AG08395 (cell line): ENCODE measurements at places on chromosomes 3 and 15.

GRCh38 chr3:172607305-172608121 lies 84.3 kb upstream of the TNFSF10 start:
- DNase-seq, result peak; percentile 45

GRCh38 chr15:65870889-65871533 lies 1.7 kb downstream of the RAB11A start:
- DNase-seq, result peak; percentile 22

DNA sequence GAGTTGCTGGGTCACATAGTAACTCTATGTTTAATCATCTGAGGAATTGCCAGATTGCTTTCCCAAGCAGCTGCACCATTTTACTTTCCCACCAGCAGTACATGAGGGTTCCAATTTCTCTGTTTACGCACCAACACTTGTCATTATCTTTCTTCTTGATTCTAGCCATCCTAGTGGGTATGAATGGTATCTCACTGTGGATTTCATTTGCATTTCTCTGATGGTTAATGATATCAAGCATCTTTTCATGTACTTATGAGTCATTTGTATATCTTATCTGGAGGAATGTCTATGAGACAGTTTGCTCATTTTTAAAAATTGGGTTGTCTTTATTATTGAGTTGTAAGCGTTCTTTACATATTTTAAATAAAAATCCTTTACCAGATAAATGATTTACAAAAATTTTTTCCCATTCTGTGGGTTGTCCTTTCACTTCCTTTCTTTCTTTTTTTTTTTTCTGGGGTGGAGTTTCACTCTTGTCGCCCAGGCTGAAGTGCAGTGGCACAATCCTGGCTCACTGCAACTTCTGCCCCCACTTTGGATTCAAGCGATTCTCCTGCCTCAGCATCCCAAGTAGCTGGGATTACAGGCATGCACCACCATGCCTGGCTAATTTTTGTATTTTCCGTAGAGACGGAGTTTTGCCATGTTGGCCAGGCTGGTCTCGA lies 8.9 kb upstream of the SGO1 start:
- DNase-seq, result no peak

- no peak for DNase-seq
These were observed 21.0 kb downstream of the AP3B2 start for GRCh38 chr15:82688691-82689090.

- DNase-seq, result no peak
These were observed 10.2 kb upstream of the SKOR1 start for GRCh38 chr15:67815036-67815592.

DNA sequence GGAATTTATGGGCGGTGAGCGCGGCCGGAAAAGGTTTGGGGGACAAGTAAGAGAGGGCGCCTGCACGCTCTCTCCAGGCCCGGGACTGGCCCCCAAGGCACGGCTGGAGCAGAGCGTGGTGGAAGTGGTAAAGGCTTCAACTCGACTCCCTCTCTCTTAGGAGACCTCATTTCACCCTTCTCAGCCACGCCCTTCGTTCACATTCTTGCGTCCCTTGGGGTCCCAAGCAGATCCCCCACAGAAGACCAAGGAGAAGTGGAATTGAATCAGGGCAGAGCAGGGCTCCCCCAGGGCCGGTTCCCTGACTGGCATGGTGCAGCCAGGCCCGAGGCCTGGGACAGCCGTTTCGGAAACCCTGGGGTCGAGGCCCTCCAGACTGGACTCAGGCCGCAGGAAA lies 75.4 kb upstream of the POLG start:
- no peak for DNase-seq

GRCh38 chr3:71964170-71964569 lies 179.2 kb upstream of the PROK2 start:
- DNase-seq, result no peak

DNA sequence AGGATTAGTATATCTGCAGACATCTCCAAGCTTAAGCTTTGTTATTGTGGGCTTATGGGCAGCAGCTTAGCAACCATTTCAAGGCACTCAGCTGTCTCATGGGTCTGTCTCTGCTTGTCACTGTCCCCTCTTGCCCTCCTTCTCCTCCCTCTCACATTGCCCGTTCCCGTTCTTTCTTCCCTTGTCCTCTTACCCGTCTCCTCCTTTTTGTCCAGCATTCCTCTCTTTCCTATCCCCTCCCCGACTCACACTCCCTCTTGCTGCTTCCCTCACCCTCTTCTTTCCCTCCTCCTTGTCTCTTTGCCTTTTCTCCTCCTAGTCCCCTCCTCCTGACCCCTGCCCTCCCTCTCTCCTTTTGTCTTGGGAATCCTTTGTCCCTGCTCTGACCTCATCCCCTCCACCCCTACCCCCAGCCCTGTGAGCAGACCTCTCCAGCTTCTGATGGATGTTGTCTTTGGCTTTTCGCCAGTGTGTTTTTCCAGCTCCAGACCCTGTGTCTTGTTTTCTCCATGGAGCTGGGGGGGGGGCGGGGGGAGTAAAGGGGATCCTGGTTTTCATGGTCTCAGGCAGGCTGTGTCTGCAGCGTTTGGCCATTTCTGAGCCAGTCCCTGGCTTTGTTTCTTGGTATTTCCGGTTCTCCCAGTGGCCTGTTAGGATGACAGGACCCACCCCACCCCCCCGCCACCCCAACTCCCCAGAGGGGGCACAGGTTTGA lies 47.9 kb upstream of the TRAK1 start:
- DNase-seq, result no peak

DNA sequence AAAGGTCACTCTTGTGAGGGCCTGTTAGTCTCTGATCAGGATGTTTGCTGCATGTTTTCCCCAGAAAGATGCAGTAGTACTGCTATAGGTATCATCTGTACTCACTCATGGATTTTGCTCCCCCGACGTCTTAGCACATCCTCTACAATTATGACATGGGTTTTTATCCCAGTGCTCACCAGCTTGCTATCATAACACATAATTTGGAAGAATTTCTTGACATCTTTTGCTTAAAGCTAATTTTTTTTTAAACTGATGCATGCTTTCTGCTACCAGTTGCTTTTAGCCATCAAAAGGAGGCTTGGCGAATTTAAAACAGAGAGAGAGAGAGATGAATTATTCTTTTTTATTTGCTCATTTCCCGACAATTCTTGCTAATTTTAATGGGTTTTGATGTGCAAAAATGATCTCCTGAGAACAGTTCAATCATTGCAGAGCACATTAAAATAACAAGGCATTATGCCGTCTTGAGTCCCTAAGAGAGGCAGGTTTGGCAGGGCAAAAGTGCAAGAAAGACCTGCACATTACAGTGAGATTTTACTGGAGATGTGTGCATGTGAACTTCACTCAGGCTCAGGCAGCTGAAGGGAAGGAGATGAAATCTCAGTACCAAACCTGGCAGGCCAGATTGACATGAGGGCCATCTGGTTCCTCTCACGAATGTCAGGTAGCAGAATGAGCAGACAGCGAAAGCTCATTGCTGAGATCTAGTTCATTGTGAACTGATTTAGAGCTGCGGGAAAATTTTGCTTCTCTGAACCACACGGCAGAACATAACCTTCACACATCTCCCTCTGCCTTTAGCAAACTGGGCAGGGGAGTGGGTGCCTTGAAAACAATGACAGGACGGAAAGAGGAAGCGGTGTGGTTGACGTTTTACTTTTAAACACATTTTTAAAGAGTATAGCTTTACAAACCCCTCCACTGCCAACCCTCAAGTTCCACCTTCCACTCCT lies 25.9 kb upstream of the GOLGA8B start:
- no peak for DNase-seq

GRCh38 chr15:98794211-98794610 lies 145.9 kb downstream of the IGF1R start:
- no peak for DNase-seq

- no peak for DNase-seq
These were observed 72.8 kb upstream of the THSD4 start for GRCh38 chr15:71042356-71042922.

DNA sequence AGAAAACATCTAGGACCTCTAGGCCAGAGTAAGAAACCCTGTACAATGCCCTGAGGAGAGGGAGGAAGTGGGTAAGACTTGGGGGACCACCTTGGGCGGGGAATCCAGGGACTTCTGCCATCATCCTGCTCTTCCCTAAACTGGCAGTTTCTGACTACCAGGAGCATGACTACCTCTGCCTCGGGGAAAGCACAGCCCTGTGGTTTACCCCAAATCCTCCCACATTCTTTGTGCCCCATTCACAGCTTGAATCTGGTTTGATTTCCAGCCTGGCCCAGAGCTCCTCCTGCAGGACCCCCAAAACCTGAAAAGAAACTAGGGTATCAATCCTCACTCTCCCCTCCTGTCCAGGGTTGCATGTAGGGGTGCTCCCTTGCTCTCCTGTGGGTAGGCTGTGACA lies 4.7 kb downstream of the C3orf18 start:
- DNase-seq, result peak; percentile 93

DNA sequence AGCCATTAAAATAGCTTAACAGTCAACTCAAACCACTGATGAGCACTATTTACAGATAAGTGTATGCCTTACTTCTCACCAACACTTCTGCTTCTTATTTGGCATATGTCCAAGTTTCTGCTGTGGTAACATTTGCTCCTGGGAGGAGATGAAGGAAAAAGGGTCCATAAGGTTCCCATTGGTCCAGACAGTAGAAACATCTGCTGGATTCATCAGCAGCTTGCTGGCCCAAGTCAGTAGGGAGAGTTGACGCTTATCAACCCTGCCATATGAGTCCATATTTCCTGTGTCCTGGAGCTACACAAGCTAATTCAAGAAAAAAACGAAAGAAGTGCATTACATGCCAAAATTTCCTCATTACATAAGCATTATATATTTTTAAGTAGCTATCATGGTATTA lies 824.5 kb downstream of the CADM2 start:
- DNase-seq, result no peak
